ENCODE measurements at places on chromosomes 5 and 9. TPM values are rescaled to one million over a fixed set of nuclear protein-coding genes. Genes with fewer than 3 reads are reported as not detected.

- no peak overlapping the region for H3K4me3 ChIP-seq
- no peak for DNase-seq
- H3K4me1 ChIP-seq: peaks cover 22% of the 10 kb centered on the region
- peaks cover 28% of the 10 kb centered on the region for H3K27me3 ChIP-seq
Measured at GRCh38 chr5:148828511-148829247, 2.3 kb downstream of the ADRB2 start.

GRCh38 chr5:114332925-114333324, 28.9 kb upstream of the KCNN2 start:
- peaks cover 2% of the 10 kb centered on the region for H3K27me3 ChIP-seq
- no peak overlapping the region for H3K4me3 ChIP-seq
- no peak overlapping the region for H3K27ac ChIP-seq
- no peaks in the 10 kb centered on the region for H3K4me1 ChIP-seq
- no peaks in the 10 kb centered on the region for H3K36me3 ChIP-seq

DNA sequence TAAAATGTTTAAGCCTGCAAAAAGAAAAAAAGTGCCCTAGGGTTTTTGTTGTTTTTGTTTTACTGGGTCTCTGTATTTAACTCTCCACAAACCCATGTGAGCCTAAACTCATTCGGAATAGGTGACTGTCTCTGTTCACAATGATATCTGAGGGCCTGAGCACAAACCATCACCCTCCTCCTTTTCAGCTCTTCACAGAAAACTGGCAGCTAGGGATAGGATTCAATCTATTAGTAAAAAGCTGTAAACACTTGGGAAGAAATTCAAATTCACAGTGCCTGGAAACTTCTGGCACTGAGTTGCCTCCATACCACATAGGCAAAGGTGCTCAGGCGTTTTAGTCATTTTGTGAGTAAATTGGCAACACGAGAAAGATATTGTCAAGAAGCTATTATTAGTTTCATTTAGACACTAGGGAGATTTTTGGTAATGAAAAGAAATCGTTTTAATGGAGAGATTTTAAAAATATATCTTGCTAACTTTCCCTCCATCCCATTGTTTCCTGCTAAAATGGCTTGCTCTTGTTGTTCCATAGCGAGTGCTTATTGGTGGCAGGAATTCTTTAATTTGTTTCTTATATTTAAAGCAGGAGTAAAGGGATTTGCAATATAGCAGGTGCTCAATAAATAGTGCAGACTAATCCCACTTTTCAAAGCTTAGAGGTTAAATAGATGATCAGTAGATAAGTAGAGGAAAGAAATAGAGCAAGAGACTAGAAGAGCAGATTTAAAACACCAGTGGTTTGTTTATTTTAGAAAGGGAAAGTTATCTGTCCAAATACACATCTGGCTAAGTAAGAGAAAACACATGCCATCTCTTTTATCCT, 9.7 kb downstream of the FOXD1 start:
- H3K27ac ChIP-seq: no peak overlapping the region
- DNase-seq: no peak
- H3K27me3 ChIP-seq: peaks cover 78% of the 10 kb centered on the region
- H3K36me3 ChIP-seq: no peaks in the 10 kb centered on the region
- no peak overlapping the region for H3K4me3 ChIP-seq

DNA sequence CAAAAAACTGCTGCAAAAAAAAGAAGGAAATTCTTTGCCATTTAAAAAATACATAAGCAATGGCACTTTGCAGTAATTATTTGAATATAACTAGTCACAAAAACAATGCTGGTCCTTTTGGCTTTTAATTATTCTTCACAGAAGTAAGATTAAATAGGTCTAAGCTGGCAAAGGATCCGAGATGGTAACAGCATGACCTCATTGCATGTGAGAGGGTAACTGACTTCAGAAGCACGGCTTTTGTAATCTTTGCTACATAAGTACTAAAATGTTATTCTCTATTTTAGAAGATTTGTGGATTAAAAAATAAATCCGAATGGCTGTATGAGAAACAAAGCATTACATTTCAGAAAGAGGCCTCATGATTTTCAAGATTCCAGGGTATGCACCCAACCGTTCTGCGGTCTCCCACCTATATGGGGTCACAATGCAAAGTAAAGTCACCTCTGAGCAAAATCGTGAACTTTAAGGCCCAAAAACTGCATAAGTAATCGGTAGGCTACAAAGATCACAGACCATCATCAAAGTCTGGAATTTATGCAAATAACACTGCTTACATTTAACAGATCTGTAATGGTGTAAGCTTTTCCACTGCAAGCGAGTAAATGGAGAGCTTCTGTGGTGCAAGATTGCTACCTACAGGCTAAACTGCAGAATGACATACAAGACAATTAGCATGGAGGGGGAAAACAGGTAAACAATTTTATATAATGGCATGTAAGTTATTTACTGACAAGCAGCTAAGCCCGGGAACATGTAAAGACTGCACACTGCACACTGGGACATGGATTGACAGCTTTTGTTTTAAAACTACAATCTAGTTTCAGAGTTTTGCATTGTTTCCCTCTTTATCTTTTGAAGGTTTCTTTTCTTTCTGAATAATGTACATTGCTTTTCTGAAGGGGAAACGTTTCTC, 231.6 kb downstream of the SLF1 start:
- H3K4me3 ChIP-seq: no peak overlapping the region

- H3K27me3 ChIP-seq: no peaks in the 10 kb centered on the region
- peaks cover 7% of the 10 kb centered on the region for H3K4me1 ChIP-seq
- no peak overlapping the region for H3K4me3 ChIP-seq
- no peak overlapping the region for H3K27ac ChIP-seq
- no peaks in the 10 kb centered on the region for H3K36me3 ChIP-seq
- no peak for DNase-seq
Measured at GRCh38 chr5:68149189-68149588, 66.4 kb upstream of the PIK3R1 start.

The GPR150 gene
- total RNA-seq: 0.37 TPM

The PCDH1 gene
- not detected for total RNA-seq

The GOLPH3 gene
- total RNA-seq: 54.2 TPM

The PLAC8L1 gene
- total RNA-seq: 0.30 TPM

The DEPDC1B gene
- 40.3 TPM for total RNA-seq
